ENCODE measurements at places on chromosomes 6 and 20. TPM values are rescaled to one million over a fixed set of nuclear protein-coding genes. Genes with fewer than 3 reads are reported as not detected.

- H3K27ac ChIP-seq: no peak overlapping the region
- no peaks in the 10 kb centered on the region for H3K36me3 ChIP-seq
- no peaks in the 10 kb centered on the region for H3K27me3 ChIP-seq
- no peak overlapping the region for H3K4me3 ChIP-seq
- H3K4me1 ChIP-seq: peaks cover 21% of the 10 kb centered on the region
- no peak for DNase-seq
Observed at GRCh38 chr6:4318321-4318720, 182.9 kb upstream of the ECI2 start.

- no peak overlapping the region for H3K4me3 ChIP-seq
- H3K27ac ChIP-seq: no peak overlapping the region
- peaks cover 18% of the 10 kb centered on the region for H3K4me1 ChIP-seq
- no peaks in the 10 kb centered on the region for H3K27me3 ChIP-seq
- peak; percentile 22 for DNase-seq
Observed at GRCh38 chr6:47428288-47428687, 49.3 kb upstream of the CD2AP start.

GRCh38 chr6:45566882-45567281 lies 189.1 kb upstream of the SUPT3H start:
- no peak overlapping the region for H3K27ac ChIP-seq
- H3K27me3 ChIP-seq: no peaks in the 10 kb centered on the region
- H3K36me3 ChIP-seq: no peaks in the 10 kb centered on the region
- H3K4me1 ChIP-seq: no peaks in the 10 kb centered on the region
- H3K4me3 ChIP-seq: no peak overlapping the region

DNA sequence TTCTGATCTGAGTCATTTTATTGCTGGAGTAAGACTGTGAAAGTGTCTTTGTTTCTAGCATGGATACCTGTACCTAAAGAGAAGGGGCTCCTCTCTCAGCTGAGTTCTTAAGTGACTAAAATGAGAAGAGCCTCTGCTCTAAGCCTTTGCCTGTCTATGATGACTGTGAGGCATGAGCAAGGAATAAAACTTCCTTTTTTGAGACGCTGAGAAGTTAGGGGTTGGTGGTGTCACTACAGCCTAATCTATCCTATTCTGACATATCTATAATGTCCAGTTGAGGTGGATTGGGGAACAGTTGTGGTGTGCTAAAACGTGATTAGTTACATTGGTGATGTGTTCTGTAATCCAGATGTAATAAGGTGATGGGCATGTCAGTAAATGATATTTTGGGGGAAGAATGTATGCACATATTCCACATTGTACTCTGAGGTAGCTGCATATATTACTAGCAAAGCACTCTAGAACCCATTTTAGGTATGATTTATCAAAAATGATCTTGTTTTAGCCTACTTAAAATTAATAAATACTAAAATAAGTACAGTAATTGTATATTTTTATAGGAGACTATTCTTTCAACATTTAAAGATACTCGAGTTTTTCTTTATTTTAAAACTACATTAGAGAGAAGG lies 18.1 kb downstream of the ADGRB3 start:
- no peak for DNase-seq
- no peaks in the 10 kb centered on the region for H3K27me3 ChIP-seq
- no peak overlapping the region for H3K4me3 ChIP-seq
- H3K27ac ChIP-seq: no peak overlapping the region
- H3K4me1 ChIP-seq: no peaks in the 10 kb centered on the region

Gene PLAGL1
- 22.1 TPM for total RNA-seq
